ENCODE measurements at places on chromosomes 2 and 18. TPM values are rescaled to one million over a fixed set of nuclear protein-coding genes. Genes with fewer than 3 reads are reported as not detected.

The XDH gene
- total RNA-seq, result 0.11 TPM

The KCNF1 gene
- not detected for total RNA-seq

The BBS5 gene
- 2.0 TPM for total RNA-seq

The SCN3A gene
- total RNA-seq, result not detected

The LHCGR gene
- not detected for total RNA-seq

The AMER3 gene
- not detected for total RNA-seq

The CCDC141 gene
- total RNA-seq, result not detected

The SMC6 gene
- total RNA-seq, result 11.8 TPM

The CNTNAP5 gene
- not detected for total RNA-seq

The RTKN gene
- 119 TPM for total RNA-seq

The CPO gene
- total RNA-seq, result not detected

The GALNT13 gene
- 48.7 TPM for total RNA-seq

The THADA gene
- total RNA-seq, result 24.7 TPM

The SEMA4C gene
- 72.7 TPM for total RNA-seq

The IL1F10 gene
- not detected for total RNA-seq

The B3GNT7 gene
- total RNA-seq, result 0.65 TPM

The GREB1 gene
- under 0.01 TPM for total RNA-seq

The SPDYA gene
- 2.0 TPM for total RNA-seq

The FBXO15 gene
- total RNA-seq, result 0.39 TPM

The PLEK gene
- not detected for total RNA-seq

The ZSWIM2 gene
- total RNA-seq, result not detected

The QPCT gene
- 60.9 TPM for total RNA-seq

The CD8B gene
- not detected for total RNA-seq

The PLEKHB2 gene
- 41.2 TPM for total RNA-seq

The COL4A4 gene
- total RNA-seq, result 5.3 TPM

The PRSS56 gene
- total RNA-seq, result not detected

The PDIA6 gene
- total RNA-seq, result 331 TPM

The WDR54 gene
- total RNA-seq, result 43.5 TPM

The ARHGAP25 gene
- total RNA-seq, result 0.79 TPM

The LYG2 gene
- not detected for total RNA-seq

The CHRND gene
- total RNA-seq, result not detected

The COL5A2 gene
- total RNA-seq, result 246 TPM

The ESPNL gene
- total RNA-seq, result 7.5 TPM

The LDLRAD4 gene
- total RNA-seq, result under 0.01 TPM
